ENCODE measurements at places on chromosomes 2 and 18.

GRCh38 chr2:200615247-200615646, 29.4 kb downstream of the AOX1 start:
- DNase-seq = peak; percentile 68

DNA sequence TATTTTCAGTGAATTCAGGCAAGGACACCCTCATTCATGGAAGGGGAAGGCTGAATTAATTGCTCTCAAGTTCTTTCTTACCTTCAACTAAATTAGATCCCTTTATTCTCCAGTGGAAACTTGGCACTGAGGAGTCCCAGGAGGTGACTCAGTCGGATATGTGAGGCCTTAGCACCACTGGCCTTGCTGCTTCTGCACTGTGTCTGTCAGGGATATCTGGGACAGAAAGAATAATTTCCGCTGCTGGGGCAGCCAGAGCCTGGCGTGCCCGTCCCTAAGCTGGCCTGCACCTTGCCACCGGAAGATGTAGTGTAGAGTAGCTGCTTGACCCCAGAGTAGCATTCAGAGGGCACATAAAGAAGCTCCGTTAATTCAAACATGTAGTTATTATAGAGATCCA, 53.4 kb downstream of the LIMS1 start:
- DNase-seq = peak; percentile 37

- DNase-seq = no peak
Observed at GRCh38 chr18:12410081-12410481, 2.4 kb downstream of the PRELID3A start.

- no peak for DNase-seq
Observed at GRCh38 chr2:190301032-190301431, 18.6 kb downstream of the HIBCH start.

- no peak for DNase-seq
Observed at GRCh38 chr18:75785206-75785605, 357.7 kb upstream of the SMIM21 start.
